Smooth muscle cell of the brain vasculature (primary cell): ENCODE measurements at places on chromosomes 7 and 10.

DNA sequence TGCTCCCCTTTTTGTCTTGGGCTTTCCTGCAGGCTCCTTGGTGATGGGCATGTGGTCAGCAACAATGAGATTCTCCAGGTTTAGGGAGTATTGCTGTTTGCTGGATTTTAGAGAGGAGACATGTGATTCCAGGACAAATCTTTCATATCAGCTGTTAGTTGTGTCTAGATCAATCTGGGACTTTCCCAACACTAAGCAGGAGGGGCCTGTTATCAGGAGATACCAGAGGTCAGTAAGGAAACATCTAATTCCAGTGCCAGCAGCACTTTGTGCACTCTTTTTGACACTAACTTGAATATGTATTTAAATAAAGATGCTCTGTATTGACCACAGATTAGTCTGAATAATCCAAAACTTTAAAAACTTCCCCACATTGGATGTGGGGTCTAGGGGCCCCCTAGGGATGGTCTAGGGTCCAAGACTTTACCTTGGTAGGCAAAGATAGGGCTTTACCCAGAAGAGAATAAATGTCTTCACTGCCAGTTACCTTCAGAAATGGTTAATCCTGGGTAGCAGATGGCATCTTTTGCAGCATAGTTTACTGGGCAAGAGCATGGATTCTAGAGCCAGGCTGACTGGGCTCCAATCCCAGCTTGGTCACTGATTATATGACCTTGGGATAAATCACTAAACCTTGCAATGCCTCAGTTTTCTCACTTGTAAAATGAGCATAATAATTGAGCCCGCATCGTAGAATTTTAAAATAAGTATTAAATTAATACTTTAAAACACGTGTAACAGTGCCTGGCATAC lies 6.4 kb upstream of the FIGNL1 start:
- no peak for DNase-seq

DNA sequence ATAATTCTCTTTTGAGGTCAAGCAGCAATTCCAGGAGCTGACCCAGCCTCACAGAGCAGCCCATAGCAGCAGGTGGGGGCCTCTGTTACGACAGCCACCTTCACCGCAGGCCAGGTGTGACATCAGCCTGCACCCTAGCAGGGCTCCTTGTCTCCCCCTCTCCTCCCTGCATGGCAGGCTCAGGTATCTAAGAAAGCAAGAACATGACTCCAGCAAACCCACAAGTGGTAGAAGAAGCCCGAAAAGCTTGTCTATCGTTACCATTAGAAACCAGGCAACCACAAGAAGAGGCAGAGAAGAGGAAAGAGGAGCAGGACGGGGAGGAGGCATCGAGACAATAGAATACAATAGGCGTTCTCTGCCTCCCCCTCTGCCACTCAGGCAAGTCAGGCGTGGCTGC lies 104.0 kb upstream of the PRR15 start:
- no peak for DNase-seq

GRCh38 chr7:149175150-149175549 lies 20.2 kb upstream of the ZNF282 start:
- DNase-seq: no peak

DNA sequence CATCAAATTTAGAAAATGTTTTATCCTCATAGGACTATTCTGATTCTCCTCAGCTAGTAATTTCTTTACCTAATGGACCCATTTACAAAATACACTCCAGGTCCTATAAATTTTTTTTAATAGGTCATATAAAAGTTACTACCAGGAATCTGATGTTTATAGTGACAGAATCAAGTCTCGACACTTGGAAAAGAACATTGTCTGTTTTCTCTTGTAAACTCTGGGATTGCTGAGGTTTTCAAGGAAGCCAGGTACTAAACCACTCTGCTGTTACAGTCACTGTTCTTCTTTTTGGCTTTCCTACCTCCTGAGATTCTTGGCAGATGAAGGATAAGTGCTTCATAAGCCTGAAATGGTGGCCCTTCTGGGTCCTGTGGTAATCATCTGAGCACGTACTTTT lies 493.1 kb downstream of the AUTS2 start:
- no peak for DNase-seq

DNA sequence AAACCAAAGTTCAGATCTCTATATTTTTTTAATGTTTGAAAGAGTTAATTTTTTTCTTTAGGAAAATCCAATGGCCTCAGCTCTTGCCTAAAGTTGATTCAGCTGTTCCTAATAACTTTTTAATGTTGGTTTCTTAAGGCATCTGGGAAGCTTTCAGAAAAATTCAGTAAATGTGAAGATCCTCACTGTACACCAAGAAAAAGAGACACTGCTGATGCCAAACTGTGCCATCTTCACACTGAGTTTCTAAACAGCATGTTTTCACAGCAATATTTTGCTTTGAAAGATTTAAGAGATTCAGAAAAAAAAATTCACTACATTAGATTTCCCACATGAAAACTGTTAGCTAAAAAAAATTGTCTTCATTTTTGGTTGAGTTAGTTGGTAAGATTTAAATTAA lies 249.4 kb downstream of the NEBL start:
- DNase-seq: no peak

- DNase-seq: no peak
Observed at GRCh38 chr10:117656385-117657367, 114.1 kb downstream of the EMX2 start.

DNA sequence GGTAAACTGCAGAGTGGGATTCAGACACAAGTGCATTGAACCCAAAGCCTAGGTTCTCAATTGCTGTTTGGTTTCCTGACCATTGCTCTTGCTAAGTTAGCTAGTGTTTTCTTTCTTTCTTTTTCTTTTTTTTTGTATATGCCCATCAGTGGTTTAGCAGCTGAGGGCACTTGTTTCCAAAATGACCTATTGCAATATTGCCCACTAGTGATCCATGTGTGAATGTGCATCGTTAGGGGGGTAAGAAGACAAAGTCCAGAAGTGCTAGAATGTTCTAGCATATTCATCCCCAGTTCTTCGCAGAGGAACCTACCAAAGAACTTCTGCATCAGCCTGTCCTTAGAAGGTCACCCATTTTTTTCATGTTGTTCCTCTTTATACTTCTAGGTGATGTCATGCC lies 252.8 kb upstream of the GPR26 start:
- no peak for DNase-seq

- no peak for DNase-seq
Observed at GRCh38 chr7:45670717-45671116, 96.5 kb downstream of the ADCY1 start.
